ENCODE measurements at places on chromosomes 13 and 19.

DNA sequence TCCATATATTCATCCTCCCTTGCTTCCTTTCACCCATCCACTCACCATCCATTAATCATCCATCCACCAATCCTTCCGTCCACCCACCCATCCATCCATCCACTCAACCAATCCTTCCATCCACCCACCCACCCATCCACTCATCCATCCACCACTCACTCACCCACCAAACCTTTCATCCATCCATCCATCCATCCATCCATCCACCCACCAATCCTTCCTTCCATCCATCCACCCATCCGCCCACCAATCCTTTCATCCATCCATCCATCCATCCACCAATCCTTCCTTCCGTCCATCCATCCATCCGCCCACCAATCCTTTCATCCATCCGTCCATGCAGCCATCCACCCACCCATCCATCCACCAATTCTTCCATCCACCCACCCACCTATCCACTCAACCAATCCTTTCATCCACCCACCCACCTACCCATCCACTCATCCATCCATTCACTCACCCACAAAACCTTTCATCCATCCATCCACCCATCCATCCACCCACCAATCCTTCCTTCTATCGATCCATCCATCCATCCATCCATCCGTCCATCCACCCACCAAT, 3.0 kb downstream of the SBK3 start:
- DNase-seq, result no peak

DNA sequence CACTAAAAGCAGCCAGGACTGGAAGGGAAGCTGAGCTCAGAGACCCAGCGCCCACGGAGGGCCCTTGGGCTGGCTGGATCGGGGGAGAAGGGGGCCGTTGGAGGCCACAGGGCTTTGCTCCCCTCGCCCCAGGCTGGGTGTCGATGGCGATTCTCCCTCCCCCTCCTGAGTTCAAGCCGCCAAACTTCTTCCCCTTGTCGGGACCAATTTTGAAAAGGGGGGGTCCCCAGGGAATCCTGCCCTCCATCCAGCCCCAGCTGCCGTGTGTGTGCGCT, 61.2 kb downstream of the COLGALT1 start:
- no peak for DNase-seq

DNA sequence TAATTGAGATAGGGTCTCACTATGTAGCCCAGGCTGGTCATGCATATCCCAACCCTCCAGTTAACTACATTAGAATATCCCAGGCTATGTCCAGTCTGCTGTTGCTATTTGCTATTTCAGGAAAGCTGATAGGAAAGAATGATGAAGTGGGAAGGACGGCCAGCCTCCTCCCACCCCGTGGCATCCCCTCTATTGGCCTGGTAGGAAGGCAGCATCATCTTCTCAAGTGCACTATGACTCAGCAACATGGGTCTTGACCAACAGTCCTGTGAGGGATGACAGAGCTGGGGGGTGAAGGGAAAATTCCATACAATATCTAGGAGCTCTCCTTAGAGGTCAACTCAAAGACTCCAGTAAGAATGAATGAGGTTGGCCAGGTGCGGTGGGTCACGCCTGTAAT, 48.0 kb upstream of the ABCC4 start:
- DNase-seq, result no peak

GRCh38 chr19:7706188-7706954, 4.4 kb upstream of the FCER2 start:
- no peak for DNase-seq

GRCh38 chr13:97116754-97117153, 105.4 kb upstream of the MBNL2 start:
- no peak for DNase-seq

Data from activated naive CD4-positive, alpha-beta T cell treated with Interleukin-2 at 50 U/mL for 16 hours (primary cell).